Activated naive CD4-positive, alpha-beta T cell treated with anti-CD3 and anti-CD28 coated beads, Interleukin-2, amount 50 U/mL, for 72 hours (primary cell): ENCODE measurements at places on chromosomes 11 and 22. TPM values are rescaled to one million over a fixed set of nuclear protein-coding genes. Genes with fewer than 3 reads are reported as not detected.

P2RX6 gene
- not detected for total RNA-seq

DBX1 gene
- not detected for total RNA-seq

OR8K1 gene
- total RNA-seq = not detected

MCHR1 gene
- not detected for total RNA-seq

VSIG2 gene
- not detected for total RNA-seq

- peak; percentile 23 for DNase-seq
These were observed at the start of gene WNT11 for GRCh38 chr11:76206327-76207081. WNT11 (minus strand) TSS chr11:76206502; CDS start chr11:76206407, 95 bp downstream.

DNA sequence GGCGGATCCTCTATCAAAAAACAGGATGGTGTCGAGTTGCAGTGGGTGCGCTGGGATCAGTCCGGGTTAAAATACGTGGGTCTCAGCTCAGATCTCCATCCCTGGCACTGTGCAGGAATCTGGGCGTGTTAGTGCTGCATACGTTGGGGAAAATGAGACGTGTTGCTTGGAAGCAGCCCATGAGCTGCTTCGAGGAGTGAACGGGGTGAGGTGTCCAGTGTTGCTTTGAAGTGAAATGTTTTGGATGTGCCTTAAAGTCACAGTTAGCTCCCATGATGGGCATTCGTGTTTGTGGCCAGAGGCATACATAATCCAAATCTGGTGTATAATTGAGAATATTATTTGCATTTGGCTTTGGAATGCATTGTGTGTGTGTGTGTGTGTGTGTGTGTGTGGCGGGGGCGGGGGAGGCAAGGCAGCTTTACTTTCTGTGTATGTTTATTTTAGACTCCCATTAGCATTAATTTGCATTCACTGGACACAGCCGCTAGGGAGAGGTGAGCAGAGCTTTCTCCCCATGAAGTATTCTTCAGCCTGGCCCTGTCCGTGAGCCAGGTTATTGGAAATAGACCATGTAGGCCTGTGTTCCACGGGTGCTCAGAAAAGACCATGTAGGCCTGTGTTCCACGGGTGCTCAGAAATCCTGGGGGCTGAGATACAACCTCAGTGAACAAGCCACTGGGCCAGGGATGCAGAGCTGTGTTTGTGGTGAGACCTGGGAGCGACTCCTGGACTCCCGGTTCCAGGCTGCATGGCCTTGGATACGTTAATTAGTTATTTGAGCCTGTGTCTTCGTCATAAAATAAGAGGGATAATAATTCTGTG lies 134.6 kb downstream of the ST3GAL4 start:
- DNase-seq = no peak

SERPIND1 gene
- not detected for total RNA-seq

KRTAP5-7 gene
- not detected for total RNA-seq

- no peak for DNase-seq
These were observed 404.2 kb upstream of the NARS2 start for GRCh38 chr11:78978831-78979230.

GRCh38 chr11:1797391-1798125 lies 33.8 kb upstream of the CTSD start:
- DNase-seq = no peak

CRYBA4 gene
- total RNA-seq = not detected

DNA sequence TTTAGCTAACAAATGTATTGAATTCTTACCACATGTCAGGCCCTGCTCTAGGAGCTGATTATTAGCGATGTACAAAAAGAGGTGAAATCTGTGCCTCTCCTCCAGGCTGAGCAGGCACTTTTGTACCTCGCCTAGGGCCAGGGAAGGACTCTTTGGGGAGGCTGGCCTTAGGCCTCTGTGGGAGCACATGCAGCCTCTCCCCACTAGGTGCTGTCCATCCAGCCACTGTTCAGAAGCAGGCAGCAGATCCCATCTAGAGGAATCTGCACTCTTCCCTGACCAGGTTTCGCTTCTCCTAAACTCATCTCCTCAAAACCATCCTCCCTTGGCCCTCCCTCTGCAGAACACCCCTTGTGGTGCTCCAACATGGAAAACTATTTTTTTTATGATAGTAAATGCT lies 51.9 kb upstream of the WT1 start:
- no peak for DNase-seq

- DNase-seq = no peak
These were observed 635 bp downstream of the PRR5 start for GRCh38 chr22:44702479-44703198.

DNA sequence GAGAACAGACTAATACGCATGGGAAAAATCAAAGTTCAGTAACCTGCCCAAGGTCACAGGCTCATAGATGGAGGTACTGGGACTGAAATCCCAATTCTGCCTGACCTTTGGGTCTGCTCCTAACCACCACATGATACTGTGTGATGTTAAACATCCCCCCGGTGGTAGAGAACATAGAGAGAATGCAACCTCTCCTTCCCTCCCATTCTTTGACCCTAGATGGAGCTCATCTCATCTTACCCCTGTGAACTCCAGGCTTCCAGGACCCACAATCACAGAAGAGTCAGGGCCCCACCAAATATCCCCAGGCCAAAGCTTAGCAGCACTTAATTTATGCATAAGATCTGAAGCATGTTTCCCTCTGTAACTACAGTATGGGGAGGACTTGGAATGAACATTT lies 198.5 kb downstream of the MYO18B start:
- no peak for DNase-seq
